ENCODE measurements at places on chromosomes 5 and 9.

DNA sequence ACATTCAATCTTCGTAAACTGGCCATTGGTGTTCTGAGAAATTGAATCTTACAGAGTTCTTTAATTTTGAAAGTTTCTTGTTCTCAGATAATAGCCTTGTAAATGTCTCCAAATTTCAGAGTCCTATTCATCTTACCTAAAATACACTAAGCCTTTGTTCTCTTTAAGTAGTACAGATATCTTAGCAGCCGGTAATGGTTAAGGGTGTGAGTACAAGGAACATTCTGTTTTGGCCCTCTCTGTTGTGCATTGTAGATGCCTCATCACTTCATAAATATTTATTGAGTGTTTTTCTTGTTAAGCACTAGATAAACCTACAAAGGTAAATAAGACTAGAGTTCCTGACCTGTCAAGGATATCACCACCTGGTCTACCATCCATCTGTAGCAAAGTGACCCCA lies 35.2 kb downstream of the ZCCHC7 start:
- no peak for DNase-seq

- no peak for DNase-seq
Observed at GRCh38 chr9:472479-473075, 257.9 kb downstream of the DOCK8 start.

DNA sequence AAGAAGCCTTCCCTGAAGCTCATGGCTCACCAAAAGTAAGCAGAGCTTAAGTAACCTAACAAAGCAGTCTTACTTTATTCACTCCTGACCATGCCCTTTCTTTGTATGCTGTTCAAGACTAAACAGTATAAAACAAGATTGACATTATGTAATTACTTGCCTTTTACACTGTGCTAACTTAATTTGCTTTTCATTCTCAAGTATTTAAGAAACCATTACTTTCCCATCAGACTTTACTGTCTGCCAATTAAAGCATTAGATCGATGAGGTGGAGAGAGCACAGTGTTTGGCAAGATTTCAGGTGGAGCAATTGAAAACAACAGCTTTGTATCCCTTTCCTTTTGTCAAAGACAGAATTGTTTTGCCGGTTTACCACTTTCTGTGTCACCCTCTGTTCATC lies 98.2 kb downstream of the RORB start:
- DNase-seq: no peak

DNA sequence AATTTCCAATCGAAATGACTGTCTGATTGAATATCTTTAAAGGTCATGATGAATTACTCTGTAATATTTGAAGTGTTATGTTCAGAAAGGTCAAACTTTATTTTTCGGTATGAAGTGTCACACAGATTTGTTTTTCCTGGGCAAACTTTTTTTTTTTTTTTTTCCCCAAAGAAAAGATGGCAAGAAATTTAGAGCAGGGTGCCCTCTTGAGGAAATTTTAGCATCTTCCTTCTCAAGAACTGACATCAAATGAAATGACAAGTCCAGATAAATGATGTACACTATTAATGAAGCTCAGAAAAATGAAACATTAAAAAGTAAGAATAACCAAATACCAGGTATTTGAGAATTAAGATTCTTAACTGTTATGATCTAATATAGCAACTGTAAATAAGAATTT lies 123.6 kb downstream of the INVS start:
- peak; percentile 24 for DNase-seq

- no peak for DNase-seq
Observed at GRCh38 chr5:63145167-63145566, 566.5 kb downstream of the LRRC70 start.

DNA sequence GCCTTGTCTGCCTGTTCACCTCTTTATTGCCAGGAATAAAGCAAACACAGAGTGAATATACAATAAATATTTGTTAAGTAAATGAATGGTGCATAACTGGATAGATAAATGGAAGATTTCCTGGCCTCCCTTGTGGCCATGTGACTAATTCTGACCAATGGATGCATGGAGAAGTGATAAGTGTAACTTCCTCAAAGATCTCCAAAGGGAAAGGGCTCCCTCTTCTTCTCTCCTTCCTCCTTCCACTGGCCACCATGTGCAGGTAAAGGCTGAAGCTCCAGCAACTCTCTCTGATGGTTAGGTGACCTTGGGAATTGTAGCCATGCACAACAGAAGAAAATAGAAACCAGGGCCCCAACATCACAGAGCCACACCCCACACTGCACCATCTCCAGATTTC lies 174.4 kb downstream of the EBF1 start:
- DNase-seq: no peak

DNA sequence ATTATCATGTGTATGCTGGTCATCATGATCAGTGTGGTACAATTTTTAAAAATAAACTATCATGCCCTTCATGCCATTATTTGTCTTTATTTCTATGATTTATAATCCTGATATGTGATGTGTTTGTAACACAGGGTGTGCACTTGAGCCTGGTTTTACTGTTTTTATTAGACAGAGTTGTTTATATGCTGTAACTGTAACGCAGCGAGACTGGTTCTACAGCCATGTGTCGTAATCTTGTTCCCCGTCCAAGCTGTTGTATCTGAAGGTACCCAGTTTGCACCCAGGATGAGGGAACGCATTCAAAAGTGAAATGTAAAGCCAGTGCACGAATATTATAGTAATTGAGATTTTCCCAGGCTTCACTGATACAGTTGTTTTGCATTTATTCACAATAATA lies 28.2 kb downstream of the SNX18 start:
- peak; percentile 70 for DNase-seq

DNA sequence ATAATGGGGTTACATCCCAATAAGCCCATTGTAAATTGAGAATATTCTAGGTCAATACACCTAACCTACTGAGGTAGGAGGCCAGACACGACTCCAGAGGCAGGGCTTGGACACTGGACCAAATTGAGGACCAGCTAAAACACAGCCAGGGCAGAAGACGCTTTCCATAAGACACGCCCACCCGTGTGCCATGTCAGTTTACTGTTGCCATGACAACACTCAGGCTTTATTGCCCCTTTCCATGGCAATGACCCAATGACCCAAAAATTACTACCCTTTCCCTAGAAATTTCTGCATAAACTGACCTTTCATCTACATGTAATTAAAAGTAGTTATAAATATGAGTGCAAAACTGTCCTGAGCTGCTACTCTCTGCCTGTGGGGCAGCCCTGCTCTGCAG lies 31.5 kb downstream of the SLC22A4 start:
- DNase-seq: no peak

DNA sequence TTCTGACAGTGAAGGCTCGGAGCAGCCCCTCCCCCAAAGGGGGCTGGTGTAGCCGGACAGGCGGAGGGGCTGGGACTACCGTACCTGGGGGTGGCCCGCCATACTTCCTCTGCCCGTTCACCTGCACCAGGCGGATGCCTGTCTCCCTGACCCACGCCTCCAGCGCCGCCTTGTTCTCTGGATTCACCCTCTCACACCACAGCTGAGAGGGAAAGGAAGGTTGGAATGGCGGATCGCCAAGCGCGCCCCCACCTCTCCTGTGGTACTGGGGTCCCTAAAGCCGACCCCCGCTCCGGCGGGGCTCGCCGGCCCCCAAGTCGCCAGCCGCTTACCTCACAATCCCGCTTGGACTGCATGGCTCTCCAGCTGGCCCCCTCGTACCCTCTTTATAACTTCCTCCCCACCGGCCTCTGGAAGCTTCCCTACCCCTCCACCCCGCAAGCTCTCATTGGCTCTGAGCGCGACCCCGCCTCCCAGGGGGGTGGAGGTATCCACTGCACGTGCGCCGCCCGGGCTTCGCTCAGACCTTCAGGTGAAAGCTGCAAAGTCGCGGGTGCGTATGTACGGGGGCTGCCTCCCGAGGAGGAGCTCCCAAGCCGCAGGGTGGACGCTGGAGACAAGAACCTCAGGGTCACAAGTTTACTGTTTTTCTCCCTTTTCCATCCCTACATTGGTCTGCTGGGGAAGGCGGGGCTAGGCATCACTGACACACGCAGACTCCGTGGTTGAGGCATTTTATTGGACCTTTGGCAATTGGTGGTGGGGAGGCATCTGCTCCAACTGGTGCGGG lies at the start of gene DND1:
Gene DND1, minus strand, starts transcription at position 390 of the 790 bp plus-strand sequence. Its CDS starts 34 bp downstream, at position 356.
- no peak for DNase-seq

- peak; percentile 92 for DNase-seq
Observed at GRCh38 chr5:116579144-116579543, 4.5 kb upstream of the SEMA6A start.

Data from trophoblast cell (in vitro differentiated cells and primary cell).